Neural crest cell (in vitro differentiated cells): ENCODE measurements at places on chromosomes 5 and 9. TPM values are rescaled to one million over a fixed set of nuclear protein-coding genes. Genes with fewer than 3 reads are reported as not detected.

DNA sequence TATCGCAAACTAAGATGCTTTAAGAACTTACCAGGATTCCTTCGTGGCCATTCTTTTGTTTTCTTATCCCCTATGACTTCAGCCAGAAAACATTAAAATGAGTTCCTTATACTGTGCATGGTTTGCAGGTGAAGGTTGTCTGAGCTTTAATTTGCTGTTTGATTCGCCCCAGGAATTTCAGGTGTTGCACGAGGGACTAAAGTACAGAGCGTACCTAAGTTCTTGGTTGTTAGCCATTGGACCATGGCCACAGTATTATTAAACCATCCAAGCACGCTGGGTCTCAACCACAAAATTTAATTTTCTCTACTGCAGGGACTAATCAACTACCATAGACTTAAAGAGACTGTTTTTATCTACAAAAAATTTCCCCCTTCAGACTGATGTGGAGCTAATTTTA, 208.4 kb upstream of the MPDZ start:
- DNase-seq: no peak

DNA sequence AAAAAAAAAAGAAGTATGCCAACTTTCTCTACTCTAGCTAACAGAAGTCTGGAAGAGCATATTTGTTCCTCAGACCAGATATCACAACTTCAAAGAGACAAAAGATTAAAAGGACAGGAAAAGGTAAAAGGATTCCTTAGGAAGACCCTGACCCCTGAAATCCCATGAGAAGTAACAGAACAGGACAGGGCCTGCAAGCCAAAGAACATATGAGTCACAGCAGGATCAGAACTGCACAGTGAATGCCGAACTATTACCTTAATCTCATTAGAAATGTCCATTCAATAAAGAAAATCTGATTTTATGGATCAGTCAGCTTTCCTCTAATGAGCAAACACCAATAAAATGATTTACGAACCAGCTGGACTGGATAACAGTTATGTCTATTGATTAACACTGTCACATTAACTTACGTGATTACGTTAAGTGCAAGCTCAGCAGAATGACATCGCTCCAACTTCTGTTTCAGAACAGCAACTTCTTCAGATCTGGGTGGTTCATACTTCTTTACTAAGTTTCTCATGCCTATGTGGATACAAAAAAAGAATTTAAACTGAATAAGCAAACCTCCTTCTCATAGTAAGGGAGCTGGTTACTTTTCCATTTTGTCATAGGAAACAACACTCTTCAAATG, 13.6 kb downstream of the CCNH start:
- DNase-seq: no peak

DNA sequence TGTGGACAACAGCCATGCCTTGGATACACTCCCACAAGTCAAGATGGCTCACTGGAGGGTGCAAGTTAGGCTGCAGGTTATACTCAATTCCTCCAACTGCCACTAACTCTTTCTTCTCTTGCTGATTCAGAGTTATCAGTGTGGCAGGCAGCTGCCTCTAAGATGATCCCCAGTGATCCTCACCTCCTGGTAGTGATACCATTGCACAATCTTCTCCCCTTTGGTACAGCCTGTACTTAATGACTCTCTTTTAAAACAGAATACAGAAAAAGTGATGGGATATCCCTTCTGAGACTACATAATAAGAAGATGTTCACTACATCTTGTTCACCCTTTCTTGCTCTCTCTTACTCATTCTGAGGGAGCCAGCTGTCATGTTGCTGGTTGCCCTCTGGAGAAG, 323.1 kb downstream of the RAB3C start:
- no peak for DNase-seq

DNA sequence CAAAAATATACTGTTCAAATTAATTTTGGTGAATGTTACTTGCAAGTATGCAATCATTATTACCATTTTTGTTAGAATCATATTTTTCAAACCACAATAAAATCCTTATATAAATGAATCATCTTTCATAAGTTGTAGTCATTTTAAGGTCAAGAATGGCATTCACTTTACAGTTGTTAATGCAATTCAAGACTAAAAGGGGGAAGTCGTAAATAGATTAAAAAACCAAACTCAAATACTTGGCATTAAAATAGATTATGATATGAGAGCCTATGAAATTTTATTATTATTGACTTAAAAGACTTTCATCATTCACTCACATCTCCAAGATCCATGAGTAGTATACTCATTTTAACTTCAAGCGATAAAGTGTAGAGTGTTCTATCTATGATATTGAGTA, 11.6 kb downstream of the CDH9 start:
- DNase-seq: no peak

DNA sequence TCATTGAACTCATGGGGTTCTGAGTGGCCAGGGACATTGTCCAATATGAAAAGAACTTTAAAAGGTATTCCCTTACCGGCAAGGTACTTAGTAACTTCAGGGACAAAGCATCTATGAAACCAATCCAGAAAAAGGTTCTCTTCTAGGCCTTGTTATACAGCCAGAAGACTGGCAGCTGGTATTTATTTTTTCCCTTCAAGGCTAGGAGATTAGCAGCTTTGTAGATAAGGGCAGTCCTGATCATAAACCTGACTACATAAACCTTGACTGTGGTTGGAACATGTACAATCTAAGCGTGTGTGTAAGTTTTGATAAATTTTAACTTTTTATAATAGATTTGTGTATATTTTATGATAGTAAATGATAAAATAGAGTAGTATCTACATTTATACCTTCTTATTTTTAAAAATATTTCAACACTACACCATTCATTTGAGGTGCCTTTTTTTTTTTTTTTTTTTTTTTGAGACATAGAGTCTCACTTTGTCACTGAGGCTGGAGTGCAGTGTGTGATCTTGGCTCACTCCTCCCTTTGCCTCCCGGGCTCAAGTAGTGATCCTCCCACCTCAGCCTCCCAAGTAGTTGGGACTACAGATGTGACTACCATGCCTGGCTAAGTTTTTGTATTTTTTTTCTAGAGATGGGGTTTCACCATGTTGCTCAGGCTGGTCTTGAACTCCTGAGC, 24.5 kb downstream of the RANBP17 start:
- no peak for DNase-seq

GRCh38 chr9:121178676-121179372, 22.8 kb downstream of the RAB14 start:
- no peak for DNase-seq

GRCh38 chr9:134438195-134438788, 112.0 kb downstream of the RXRA start:
- no peak for DNase-seq

GRCh38 chr5:150272531-150272930, 17.0 kb downstream of the CAMK2A start:
- DNase-seq: peak; percentile 31

GRCh38 chr5:124370601-124371000, 375.8 kb downstream of the ZNF608 start:
- no peak for DNase-seq

GRCh38 chr9:91682806-91683205, 259.2 kb upstream of the NFIL3 start:
- no peak for DNase-seq

DNA sequence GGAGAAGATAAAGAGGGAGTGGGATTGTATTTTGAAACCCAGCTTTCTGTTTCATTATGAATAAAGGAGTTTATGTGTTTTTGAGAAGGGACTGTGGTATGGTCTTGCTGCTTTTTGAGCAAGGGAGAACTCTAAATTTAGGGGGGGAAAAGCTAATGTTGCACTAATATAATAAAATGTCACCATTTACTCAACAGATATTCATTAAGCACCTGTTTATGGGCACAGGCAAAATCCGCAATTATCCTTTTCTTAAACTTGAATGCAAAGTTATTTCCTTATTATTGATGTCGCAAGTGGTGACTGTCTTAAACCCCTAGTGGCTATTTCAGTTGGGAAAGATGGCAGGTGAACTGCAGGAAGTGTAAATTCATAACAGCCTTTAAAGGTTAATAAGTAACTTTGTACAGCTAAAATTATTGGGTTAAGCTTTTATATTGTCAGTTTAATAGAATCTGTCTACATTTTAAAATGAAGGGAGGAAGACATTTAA, 1.5 kb downstream of the CDC42SE2 start:
- DNase-seq: no peak

DNA sequence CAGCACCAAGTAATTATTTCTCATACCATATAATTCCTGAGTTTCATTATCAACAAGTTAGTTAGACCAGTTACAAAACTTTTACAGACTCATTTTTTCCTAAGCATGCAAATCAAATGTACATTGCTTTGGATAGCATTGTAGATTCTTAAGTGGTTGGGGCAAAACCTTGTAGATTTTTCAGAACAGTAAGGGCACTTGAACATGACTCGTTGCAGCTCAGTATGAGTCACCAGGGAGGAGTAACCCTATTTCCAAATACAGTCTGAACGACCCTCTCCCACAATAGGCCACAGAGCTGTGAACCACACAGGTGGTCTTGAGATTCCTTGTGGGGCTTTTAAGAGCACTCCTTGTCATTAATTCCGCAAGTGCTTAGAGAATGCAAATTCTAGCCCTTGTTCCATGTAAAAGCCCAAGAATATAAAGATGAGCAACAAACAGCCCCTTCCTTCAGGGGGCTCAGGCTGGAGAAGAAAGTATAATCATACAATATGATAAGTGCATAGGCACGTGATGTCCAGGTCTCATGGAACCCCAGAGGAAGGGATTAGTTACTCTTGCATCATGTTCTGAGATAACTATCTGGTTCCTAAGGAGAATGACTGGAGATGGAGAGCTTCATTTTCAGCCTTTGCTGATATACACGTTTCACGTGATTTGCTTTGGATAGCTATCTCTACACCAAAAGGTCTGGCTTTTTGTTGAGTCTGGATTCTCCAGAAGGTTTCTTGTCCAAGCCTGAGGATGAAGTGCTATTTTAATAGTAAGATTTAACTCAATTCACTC, 295.7 kb downstream of the KCNN2 start:
- no peak for DNase-seq

GRCh38 chr5:68354315-68354714, 138.8 kb downstream of the PIK3R1 start:
- DNase-seq: no peak

Gene OLFM1
- total RNA-seq: 23.3 and 27.2 TPM in 2 replicates

Gene IL31RA
- not detected in 2 replicates for total RNA-seq

Gene SNAPC3
- 45.5 and 49.8 TPM in 2 replicates for total RNA-seq

Gene FOXD4
- 0.36 and 0.77 TPM in 2 replicates for total RNA-seq

Gene NTRK2
- total RNA-seq: 20.1 and 20.6 TPM in 2 replicates

Gene NR5A1
- total RNA-seq: 0.35 and 0.50 TPM in 2 replicates

Gene HAVCR1
- total RNA-seq: not detected in 2 replicates

Gene CAST
- 50.3 and 50.7 TPM in 2 replicates for total RNA-seq

Gene FOXD1
- 0.28 and 0.39 TPM in 2 replicates for total RNA-seq
